ENCODE measurements at places on chromosomes 12 and 14.

DNA sequence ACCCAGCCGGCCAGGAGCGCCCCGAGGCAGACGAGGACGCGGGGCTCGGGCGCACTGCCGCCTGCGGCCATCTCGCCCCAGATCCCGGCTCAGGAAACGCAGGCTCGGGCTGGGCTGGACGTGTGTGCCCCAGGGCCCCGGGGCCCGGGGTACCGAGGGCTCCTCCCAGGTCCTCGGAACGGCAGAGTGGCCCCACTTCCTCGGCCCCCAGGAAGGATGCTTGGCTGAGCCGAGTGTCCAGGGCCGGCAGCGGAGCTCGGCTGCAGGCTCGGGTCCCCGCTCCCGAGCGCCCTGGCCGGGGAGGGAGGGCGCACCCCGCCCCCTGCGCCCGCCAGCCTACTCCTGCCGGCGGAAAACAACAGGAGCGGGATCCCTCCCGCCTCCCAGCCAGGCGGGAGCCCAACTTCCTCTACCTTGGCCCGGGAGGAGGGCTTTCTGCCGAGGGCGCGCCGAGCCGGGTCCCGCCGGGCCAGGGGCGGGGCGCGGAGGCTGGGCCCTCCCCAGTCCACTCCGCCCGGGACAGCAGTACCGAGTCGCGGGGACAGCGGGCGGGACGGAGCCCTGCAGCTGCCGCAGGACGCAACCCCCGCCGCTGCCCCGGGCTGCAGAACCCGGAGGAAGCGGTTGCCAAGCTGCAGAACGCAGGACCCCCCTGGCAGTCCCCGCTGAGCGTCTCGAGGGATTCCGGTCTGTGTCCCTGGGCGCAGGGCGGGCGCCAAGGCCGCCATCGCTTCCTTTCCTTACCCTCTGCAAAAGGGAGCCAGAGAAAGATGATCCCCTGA is at the start of gene VSIG10:
TSS of gene VSIG10 (minus strand) at position 411 of the 782 bp plus-strand sequence. CDS start at position 71, 340 bp downstream.
- peak within 1 kb of the TSS; percentile 56 for H3K4me3 ChIP-seq
- no peaks in the 10 kb centered on the region for H3K27me3 ChIP-seq
- DNase-seq = no peak
- H3K27ac ChIP-seq = peak within 1 kb of the TSS; percentile 95

DNA sequence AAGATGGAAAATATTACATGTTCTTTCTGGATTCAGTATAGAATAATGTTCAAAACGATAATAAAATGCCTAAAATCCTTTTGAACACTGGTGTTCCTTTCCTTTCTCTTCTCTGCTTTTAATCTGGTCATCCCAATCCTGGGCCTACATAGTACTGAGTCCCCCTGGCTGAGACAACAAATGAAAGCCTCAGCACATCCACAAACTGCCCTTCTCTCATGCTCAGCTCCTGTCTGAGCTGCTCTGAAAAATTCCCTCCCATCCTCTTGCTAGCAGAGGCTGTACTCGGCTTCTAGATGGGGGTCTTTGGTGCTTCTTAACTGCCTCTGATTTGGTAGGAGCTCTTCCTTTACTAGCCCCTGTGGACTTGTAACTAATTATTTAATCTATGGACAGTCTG is 232.3 kb downstream of the MED13L start:
- no peak overlapping the region for H3K4me3 ChIP-seq
- no peak overlapping the region for H3K27ac ChIP-seq
- H3K4me1 ChIP-seq = no peaks in the 10 kb centered on the region
- no peaks in the 10 kb centered on the region for H3K36me3 ChIP-seq

DNA sequence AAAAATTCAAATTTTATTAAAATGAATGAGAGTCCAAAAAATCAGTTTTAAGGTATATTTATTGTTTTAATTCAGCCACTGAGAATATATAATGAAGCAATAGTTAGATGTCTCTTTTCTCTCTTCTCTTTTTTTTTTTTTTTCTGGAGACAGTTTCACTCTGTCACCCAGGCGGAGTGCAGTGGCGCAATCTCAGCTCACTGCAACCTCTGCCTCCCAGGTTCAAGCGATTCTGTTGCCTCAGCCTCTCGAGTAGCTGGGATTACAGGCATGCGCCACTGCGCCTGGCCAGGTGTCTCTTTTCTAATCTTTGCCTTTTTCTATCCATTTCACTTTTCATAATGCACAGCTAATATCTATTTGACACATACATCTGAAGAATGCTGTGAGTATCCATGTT is 307.1 kb upstream of the RGS6 start:
- no peak overlapping the region for H3K27ac ChIP-seq
- no peak overlapping the region for H3K4me3 ChIP-seq
- H3K27me3 ChIP-seq = no peaks in the 10 kb centered on the region

- H3K27me3 ChIP-seq = no peaks in the 10 kb centered on the region
- H3K4me1 ChIP-seq = no peaks in the 10 kb centered on the region
- no peaks in the 10 kb centered on the region for H3K36me3 ChIP-seq
- DNase-seq = no peak
- no peak overlapping the region for H3K27ac ChIP-seq
Measured at GRCh38 chr12:78898416-78898815, 33.8 kb downstream of the SYT1 start.

- no peak for DNase-seq
- H3K27me3 ChIP-seq = no peaks in the 10 kb centered on the region
- no peak overlapping the region for H3K27ac ChIP-seq
- H3K4me1 ChIP-seq = no peaks in the 10 kb centered on the region
- no peaks in the 10 kb centered on the region for H3K36me3 ChIP-seq
Measured at GRCh38 chr14:22403296-22403695, 185.7 kb downstream of the DAD1 start.

DNA sequence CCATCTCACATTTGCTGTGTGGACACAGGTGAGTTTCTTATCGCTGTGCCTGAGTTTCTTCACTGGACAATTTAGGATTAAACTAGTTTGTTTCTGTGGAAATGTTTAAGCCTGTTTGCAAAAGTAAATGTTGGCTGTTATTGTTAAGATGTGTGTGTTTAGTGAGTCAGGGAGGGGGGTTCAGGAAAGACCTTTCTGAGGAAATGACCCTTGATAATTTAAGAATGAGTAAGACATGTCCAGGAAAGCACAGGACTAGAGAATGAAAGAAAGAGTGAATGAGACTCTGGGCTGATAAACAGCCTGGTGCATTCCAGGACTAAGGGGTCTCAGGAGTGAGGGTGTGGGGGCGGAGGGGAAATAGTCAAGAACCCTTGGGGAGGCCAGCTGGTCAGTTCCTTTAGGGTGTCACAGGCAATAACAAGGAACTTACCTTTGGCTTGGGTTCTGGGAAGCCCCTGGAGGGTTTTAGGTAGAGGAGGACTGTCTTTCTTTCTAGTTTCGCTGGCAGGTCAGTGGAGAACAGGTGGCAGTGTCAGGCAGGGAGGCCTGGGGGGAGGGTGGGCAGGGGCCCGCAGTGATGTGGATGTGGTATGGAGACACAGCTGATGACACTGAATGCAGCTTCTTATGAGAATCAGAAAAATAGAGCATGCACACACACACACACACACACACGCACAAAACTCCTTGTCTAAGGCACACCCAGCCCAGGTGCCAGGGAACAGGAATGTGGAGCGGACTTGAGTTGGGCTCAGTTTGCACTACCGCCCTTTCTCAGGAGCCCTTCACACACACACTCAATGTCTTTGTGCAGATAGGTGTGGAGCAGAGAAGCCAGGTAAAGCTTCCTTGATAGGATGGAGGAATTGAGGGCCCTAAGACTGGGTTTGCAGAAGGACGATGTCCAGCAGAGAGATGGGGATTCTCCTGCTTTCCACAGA is 1005.5 kb downstream of the VRK1 start:
- no peaks in the 10 kb centered on the region for H3K36me3 ChIP-seq
- H3K4me3 ChIP-seq = no peak overlapping the region
- no peak for DNase-seq
- H3K27me3 ChIP-seq = no peaks in the 10 kb centered on the region

DNA sequence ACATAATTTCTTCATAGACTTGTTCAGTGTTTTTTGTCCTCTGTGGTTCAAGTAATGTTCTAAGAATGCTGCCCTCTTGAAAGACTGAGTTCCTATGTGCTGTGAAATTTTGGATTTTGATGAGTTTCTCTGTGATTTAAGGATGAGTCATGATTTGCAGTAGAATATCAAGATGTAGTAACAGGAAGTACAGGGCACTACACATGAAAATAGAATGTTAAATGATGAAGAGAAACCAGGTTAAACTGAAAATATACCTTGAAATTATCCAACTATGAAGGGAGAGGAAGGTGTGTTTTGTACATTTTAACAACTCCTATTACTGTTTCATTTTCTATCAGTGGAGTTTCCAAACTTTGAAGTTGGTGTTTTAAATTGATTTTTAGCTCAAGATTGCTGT is 4.8 kb downstream of the ELK3 start:
- no peak for DNase-seq
- H3K27me3 ChIP-seq = no peaks in the 10 kb centered on the region
- no peaks in the 10 kb centered on the region for H3K36me3 ChIP-seq

GRCh38 chr12:49037947-49038237 is 19.3 kb upstream of the PRKAG1 start:
- no peak overlapping the region for H3K27ac ChIP-seq
- no peaks in the 10 kb centered on the region for H3K36me3 ChIP-seq
- no peaks in the 10 kb centered on the region for H3K27me3 ChIP-seq
- peak; percentile 31 for DNase-seq
- no peaks in the 10 kb centered on the region for H3K4me1 ChIP-seq

DNA sequence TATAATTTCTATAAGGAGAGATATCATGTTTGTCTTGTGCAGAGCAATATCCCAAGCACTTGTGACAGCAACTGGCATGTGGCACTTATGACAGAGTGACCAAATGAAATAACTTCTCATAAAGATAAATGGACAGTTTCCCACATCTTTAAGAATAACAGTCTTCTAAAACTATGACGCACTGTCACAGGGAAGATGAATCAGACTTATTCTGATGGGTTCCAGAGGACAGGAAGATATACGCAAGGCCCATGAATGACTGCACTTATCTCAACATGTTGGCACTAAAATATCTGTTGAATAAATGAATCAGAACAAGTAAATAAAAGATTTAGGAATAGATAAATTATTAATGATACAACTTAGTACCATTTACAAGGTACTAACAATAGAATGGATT is 465.8 kb upstream of the SYT1 start:
- H3K27me3 ChIP-seq = no peaks in the 10 kb centered on the region
- H3K4me3 ChIP-seq = no peak overlapping the region
- no peaks in the 10 kb centered on the region for H3K4me1 ChIP-seq
- no peaks in the 10 kb centered on the region for H3K36me3 ChIP-seq
- DNase-seq = no peak

DNA sequence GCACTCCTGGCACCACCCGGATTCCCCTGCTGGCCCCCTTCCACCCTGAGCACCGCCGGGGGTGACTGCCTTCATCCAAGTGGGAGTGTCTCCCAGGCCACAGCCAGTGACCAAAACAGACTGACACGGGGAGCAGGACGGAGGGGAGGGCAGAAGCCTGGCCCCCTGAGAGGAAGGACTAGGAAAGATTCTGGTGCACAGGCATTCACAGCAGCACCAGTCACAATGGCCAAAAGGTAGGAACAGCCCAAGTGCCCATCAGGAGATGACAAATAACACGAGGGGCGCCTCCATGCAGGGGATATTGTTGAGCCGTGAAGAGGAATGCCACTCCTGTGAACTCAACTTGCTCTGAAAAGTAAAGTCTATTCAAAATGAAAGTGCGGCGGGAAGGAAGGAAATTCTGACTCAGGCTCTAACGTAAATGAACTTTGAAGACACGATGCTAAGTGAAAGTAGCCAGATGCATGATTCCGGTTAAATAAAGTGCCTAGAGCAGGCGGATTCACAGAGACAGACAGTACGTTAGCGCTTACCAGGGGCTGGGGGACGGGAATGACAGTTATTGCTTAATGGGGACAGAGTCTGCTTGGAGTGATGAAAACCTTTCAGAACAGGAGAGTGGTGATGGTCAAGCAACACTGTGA is 146.1 kb upstream of the NCOR2 start:
- H3K36me3 ChIP-seq = no peaks in the 10 kb centered on the region
- H3K27ac ChIP-seq = peak overlapping the region; percentile 78
- H3K4me3 ChIP-seq = peak overlapping the region; percentile 15

DNA sequence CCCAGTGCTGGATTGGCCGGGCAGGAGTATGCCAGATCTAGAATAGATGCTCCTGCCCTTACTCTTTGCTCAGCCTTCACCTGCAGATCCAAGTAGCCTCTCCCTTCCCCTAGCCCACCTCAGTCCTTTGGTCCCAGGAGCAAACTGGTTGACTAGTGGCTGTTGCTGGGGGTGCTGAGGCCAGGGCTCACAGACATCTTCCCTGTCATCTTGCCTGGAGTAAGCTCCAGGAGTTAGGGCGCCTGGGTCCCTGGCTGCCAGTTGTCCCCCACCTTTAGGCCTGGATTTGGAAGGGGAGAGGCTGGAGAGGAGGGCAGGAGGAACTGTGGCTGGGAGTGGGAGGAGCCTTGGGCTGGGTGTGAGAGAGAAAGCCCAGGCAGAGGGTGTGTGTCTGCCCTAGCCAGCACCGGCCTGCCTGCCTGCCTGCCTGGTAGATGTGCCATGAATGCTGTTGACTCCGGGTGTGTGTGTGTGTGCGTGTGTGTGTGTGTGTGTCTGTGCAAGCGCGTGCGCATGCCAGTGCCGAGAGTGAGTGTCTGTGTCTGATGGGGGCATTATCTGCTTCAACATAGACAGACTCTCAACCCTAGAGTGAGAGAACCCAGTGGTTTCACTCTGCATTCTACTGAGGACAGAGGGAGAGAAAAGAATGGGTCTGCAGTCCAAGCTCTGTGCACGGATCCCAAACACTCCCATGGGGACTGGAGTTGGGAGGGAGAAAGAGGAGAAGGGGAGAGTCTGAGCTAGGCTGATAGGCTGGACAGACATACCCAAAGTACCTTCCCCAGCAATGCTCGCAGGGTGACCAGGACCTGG is 845 bp upstream of the RARG start:
- peak overlapping the region; percentile 69 for H3K27ac ChIP-seq
- peaks cover 13% of the 10 kb centered on the region for H3K4me1 ChIP-seq
- no peaks in the 10 kb centered on the region for H3K27me3 ChIP-seq

DNA sequence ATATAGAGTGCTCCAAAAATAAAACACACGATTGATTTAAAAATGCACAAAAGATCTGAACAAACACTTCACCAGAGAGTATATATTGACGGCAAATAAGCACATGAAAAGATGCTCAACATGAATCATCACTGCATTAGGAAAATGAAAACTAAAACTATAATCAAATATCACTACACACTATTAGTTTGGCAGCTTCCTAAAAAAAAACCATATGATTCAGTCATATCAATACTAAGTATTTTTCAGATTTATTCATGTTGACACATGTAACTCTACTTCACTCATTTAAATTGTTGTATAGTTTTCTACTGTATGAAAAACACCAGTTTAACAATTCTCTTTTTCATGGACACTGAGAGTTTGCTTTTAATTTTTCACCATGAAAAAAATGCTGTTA is 41.6 kb downstream of the EXOC5 start:
- no peak for DNase-seq
- H3K36me3 ChIP-seq = no peaks in the 10 kb centered on the region

DNA sequence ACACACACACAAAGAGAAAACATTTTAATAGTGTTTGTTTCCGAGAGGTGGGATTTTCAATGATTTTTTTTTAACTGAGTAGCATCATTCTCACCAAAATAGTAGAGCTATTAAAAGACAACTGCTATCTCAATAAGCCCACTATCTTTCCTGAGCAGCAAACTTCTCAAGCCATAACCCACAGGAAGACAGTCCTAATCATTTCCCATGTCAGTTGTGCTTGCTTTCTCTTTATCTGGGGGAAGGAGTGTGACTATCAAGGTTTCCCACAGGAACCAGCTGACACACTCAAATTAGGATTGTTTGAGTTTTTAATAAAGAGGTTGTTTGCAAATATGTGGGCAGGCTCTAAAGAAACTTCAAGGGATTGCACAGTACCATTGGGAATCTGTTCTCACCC is 4.9 kb upstream of the MAX start:
- H3K4me1 ChIP-seq = peaks cover 3% of the 10 kb centered on the region
- H3K27ac ChIP-seq = no peak overlapping the region
- no peaks in the 10 kb centered on the region for H3K27me3 ChIP-seq
- DNase-seq = no peak
- H3K4me3 ChIP-seq = no peak overlapping the region
